Fibroblast of skin of back (primary cell): ENCODE measurements at places on chromosomes 3 and 15.
A peak's percentile ranks its signal among the peaks of the same experiment; 100 is the strongest.

GRCh38 chr3:168581771-168582225 lies 486.1 kb upstream of the GOLIM4 start:
- DNase-seq: no peak

DNA sequence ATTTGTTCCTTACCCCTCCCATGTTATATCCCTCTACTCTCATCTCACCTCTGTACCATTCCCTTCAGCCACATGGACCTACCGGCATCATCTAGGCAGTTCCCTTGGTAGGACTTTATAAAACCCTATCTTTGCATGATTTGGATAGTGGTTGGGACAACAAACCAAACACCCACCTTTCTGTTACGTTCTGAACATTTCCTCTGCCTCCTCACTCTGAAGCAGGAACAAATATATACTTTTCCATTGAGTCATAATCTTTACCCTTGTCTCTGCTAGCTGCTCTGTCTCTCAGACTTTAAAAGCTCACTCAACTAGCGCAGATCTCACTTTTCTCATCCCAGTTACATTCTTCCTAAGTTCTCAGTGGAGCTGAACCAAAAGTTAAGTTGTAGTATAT lies 17.8 kb downstream of the UBXN7 start:
- no peak for DNase-seq

GRCh38 chr3:20245781-20246180 lies 59.8 kb upstream of the SGO1 start:
- DNase-seq: no peak

DNA sequence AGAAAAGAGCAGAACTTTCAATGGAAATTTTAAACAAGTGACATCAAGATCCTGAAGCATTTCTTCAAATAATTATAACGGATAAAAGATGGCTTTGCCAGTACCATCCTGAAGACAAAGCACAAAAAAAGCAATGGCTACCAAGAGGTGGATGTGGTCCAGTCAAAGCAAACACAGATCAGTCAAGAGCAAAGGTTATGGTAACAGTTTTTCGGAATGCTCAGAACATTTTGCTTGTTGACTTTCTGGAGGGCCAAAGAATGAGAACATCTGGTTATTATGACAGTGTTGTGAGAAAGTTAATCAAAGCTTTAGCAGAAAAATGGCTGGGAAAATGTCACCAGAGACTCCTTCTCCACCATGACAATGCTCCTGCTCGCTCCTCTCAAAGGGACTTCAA lies 31.5 kb downstream of the FEM1B start:
- DNase-seq: peak; percentile 54

- no peak for DNase-seq
These were observed 2.1 kb upstream of the USP3 start for GRCh38 chr15:63502137-63502766.

DNA sequence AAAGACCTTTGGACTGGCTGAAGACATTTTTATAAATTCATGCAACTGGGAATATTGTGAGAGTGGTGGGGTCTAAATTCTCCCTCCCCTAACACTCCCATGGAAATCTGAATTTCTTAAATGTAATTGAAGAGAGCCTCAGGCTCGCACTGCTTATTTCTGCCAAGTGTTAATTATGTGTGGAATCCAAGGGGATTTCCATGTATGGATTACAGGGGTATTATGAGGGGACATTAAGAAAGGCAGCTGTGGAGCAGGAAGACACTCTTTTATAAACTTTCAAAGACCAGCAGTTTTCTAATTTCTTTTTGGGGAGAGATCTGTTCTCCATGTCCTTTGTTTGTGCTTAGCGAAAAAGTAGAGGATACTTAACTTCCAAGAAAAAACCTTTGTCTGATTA lies 152.1 kb upstream of the TBL1XR1 start:
- DNase-seq: no peak

DNA sequence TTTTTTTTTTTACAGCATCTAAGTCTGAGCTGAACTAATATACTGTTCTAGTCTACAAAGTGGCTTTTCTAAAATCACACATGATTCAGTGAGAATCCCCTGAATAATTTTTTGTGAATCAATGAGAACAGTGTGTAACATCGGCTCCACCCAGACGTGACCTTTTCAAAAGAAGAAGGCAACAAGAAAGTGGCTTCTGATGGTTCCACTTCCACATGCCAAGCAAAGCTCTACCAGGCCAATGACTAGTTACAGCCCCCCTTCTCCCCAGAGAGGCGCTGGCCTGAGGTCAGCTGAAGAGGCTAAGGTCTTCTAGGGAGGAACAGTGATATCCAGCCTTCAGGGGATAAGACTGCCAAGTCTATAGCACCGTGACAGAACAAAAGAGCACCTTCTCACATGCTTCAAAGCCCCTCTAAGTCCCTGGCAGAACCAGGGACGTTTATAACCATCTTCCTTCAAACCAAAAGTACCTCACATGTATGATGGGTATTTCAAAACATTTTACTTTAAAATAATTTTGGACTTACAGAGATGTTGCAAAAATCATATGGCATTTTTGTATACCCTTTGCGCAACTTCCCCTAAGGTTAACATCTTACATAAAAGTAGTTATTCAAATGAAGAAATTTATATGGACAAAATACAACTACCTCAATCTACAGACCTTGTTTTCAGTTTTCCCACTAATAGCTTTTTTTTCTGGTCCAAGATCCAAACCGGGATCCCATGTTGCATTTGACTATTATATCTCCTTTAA lies 177.9 kb downstream of the OSBPL10 start:
- no peak for DNase-seq

- peak; percentile 45 for DNase-seq
These were observed 2.2 kb downstream of the ZIC1 start for GRCh38 chr3:147411238-147411814.
